ENCODE measurements at places on chromosomes 12 and 14. TPM values are rescaled to one million over a fixed set of nuclear protein-coding genes. Genes with fewer than 3 reads are reported as not detected.

- no peaks in the 10 kb centered on the region for H3K27me3 ChIP-seq
- peaks cover 3% of the 10 kb centered on the region for H3K36me3 ChIP-seq
- H3K4me1 ChIP-seq = peaks cover 32% of the 10 kb centered on the region
- H3K4me3 ChIP-seq = no peak overlapping the region
Observed at GRCh38 chr12:19643635-19644034, 204.3 kb downstream of the AEBP2 start.

GRCh38 chr12:69171881-69172280, 67.5 kb upstream of the CPSF6 start:
- H3K36me3 ChIP-seq = peaks cover 4% of the 10 kb centered on the region
- DNase-seq = no peak
- no peaks in the 10 kb centered on the region for H3K4me1 ChIP-seq
- no peak overlapping the region for H3K4me3 ChIP-seq
- H3K27me3 ChIP-seq = no peaks in the 10 kb centered on the region

- H3K4me1 ChIP-seq = no peaks in the 10 kb centered on the region
- H3K36me3 ChIP-seq = peaks cover 10% of the 10 kb centered on the region
- no peak overlapping the region for H3K4me3 ChIP-seq
- peak; percentile 57 for DNase-seq
Observed at GRCh38 chr12:1791104-1791841, 29.1 kb upstream of the LRTM2 start.

Gene CD163
- total RNA-seq = not detected

Gene DAO
- not detected for total RNA-seq

All from Calu3 (cell line).